ENCODE measurements at places on chromosomes 16 and 17.

GRCh38 chr16:49567950-49568349, 194.3 kb downstream of the C16orf78 start:
- no peak for DNase-seq

GRCh38 chr17:20010099-20010863, 1.1 kb downstream of the SPECC1 start:
- DNase-seq: peak; percentile 44

- no peak for DNase-seq
These were observed 24.9 kb upstream of the GNA13 start for GRCh38 chr17:65081439-65081838.

- DNase-seq: no peak
These were observed 33.4 kb downstream of the DCUN1D3 start for GRCh38 chr16:20866801-20867200.

- DNase-seq: no peak
These were observed 70.1 kb downstream of the ABCC12 start for GRCh38 chr16:48085729-48086128.

GRCh38 chr17:50122945-50123344, 7.0 kb downstream of the SAMD14 start:
- no peak for DNase-seq

DNA sequence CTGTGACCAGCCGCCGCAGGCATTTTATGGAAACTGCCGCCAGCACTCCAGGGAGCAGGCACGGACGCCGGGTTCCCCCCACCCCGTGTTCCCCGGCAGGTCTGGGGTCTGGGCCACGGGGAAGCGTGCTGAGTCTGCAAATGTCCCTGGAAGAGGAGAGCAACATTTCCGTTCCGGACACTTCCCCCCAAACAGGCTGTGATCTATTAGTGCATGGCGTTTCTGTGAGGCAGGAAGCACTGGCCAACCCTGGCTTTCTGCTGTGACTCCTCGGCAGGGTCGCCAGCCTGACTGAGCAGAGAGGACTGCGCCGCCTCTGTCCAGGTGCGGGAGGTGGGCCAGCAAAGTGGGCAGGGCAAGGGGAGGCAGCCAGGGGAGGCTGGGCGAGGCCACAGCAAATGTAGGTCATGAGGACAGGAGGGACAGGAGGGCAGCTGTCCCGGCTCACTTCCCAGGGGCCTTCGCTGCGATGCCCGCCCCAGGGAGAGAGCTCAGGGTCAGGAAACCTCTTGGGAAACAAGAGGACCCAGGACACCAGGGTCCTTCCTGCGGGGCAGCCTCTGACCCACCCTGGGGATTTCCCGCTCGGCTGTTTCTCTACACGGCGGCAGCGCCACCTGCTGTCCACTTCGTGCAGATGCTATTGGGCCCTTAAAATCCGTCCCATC, 9.5 kb downstream of the FOXF1 start:
- DNase-seq: peak; percentile 79

- no peak for DNase-seq
These were observed 206.1 kb upstream of the ZFHX3 start for GRCh38 chr16:73253922-73254480.

DNA sequence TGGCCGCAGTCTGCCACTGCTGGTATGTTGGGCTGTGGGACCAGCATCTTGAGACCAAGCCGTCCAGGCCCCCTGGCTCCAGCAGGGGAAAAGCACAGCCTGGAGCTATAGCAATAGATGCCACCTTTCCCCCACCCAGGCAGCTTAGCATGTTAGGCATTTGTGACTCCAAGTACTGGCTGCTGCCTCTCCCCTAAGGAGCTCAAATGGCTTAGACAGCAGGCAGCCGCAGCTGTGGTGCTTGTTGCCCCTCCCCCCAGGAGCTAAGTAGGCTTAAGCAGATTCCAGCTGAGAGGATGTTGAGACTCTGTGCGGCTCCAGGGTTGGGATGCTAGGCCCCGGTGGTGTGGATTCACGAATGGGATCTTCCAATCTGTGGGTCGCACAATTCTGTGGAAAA, 88.8 kb upstream of the ANKFN1 start:
- DNase-seq: no peak

DNA sequence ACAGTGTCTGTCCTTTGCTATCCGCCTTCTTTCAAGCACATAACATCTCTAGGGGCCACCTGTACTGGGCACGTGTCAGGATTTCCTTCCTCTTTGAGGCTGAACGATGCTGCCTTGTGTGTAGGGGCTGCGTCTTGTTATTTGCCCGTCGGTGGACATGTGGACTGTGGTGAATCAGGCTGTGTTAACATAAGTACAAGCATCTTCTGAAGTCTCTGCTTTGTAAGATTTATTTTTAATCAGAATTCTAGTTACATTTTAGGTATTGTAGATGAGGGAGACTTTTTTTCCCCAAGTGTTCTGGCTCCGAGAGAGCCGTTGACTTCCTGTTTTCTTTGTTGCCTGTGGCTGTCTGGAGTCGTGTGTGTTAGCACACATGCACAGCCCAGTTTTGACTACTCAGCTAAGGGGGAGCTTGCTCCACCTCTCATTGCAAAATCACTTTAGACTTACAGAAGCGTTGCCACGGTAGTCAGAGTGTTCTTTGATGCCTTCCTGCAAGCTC, 26.1 kb downstream of the SPG7 start:
- DNase-seq: no peak

- no peak for DNase-seq
These were observed 121.8 kb downstream of the SPACA3 start for GRCh38 chr17:33113276-33113990.

GRCh38 chr17:21275579-21276263, 8.8 kb upstream of the MAP2K3 start:
- DNase-seq: peak; percentile 90

Measured in H54 (cell line).